ENCODE measurements at places on chromosomes 5 and 9.

DNA sequence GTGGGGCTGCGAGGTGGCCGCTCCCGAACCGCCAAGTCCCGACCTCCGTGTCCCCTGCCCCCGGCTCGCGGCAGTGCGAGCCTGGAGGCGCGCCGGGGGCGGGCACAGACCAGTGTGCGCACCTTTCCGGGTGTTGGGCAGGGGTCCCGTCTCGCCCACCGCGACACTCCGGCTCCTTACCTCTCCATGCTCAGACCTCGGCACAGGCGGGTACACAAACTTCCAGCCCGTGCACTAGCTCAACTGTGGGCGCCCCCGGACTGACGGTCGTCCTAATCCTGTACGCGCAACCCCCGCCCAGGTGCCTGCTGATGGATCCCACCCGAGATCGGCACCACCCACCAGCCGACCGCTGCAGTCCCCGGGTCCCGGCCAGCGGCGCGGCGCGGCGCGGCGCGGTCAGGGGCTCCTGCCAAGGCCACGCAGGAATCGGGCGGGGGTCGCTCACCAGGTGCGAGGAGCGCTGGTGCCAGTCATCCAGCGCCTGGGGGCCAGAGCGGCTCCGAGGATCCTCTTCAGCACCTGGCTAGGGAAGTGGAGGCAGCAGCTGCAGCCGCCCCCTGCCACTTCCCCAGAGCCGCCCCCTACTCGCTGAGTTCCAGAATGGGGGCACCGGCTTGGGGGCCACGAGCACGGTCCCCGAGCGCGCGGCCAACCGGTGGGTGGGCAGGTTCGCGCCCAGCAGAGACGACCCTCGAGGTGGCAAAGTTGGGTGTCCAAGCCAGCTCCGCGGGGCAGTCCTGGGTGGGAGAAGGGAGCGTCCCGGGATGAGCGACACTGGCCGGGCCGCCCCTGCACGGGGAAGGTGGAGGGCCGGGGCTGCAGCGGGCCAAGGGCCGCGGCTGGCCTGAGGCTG lies 511 bp downstream of the SEMA5A start:
- DNase-seq = peak; percentile 70

- DNase-seq = no peak
These were observed 127.7 kb downstream of the DIRAS2 start for GRCh38 chr9:90514877-90515276.

DNA sequence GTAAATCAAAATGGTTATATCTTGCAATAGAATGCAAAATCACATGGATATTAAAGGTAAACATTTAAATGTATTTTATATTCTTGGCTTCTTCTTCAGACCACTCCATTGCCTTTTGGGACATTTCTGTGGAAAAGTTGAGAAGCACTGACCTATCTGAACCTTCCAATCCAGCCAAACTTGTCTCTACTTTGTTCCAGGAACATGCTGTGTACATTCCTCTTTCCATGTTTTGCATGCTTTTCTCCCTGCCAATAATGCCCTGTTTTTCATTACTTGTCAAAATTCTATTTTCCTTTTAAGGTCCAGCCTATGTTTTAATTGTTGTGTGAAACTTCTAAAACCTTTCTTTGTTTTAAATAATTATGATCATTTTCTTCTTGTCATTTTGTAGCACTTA lies 28.3 kb downstream of the JAK2 start:
- no peak for DNase-seq

GRCh38 chr5:72917371-72917776 lies 38.5 kb upstream of the FCHO2 start:
- DNase-seq = no peak
